H9 (cell line): ENCODE measurements at places on chromosomes 7 and 10. TPM values are rescaled to one million over a fixed set of nuclear protein-coding genes. Genes with fewer than 3 reads are reported as not detected.
A peak's percentile ranks its signal among the peaks of the same experiment; 100 is the strongest.

CLDN3 gene
- 16.5 and 16.9 TPM in 2 replicates for total RNA-seq

FXYD4 gene
- total RNA-seq = not detected in 2 replicates

ACBD7 gene
- 22.0 and 25.0 TPM in 2 replicates for total RNA-seq

SUPV3L1 gene
- 54.3 and 57.3 TPM in 2 replicates for total RNA-seq

CFAP70 gene
- total RNA-seq = 0.24 and 0.26 TPM in 2 replicates

TRIM50 gene
- not detected in 2 replicates for total RNA-seq

PROSER2 gene
- 10.6 and 13.7 TPM in 2 replicates for total RNA-seq

BICC1 gene
- 0.57 and 0.64 TPM in 2 replicates for total RNA-seq

CYP26C1 gene
- total RNA-seq = 0.42 and 0.79 TPM in 2 replicates

GRCh38 chr7:17564678-17565212, 266.3 kb downstream of the AHR start:
- DNase-seq = no peak
- no peak overlapping the region for H3K4me3 ChIP-seq
- no peak overlapping the region for H3K27ac ChIP-seq
- no peaks in the 10 kb centered on the region for H3K27me3 ChIP-seq

DNA sequence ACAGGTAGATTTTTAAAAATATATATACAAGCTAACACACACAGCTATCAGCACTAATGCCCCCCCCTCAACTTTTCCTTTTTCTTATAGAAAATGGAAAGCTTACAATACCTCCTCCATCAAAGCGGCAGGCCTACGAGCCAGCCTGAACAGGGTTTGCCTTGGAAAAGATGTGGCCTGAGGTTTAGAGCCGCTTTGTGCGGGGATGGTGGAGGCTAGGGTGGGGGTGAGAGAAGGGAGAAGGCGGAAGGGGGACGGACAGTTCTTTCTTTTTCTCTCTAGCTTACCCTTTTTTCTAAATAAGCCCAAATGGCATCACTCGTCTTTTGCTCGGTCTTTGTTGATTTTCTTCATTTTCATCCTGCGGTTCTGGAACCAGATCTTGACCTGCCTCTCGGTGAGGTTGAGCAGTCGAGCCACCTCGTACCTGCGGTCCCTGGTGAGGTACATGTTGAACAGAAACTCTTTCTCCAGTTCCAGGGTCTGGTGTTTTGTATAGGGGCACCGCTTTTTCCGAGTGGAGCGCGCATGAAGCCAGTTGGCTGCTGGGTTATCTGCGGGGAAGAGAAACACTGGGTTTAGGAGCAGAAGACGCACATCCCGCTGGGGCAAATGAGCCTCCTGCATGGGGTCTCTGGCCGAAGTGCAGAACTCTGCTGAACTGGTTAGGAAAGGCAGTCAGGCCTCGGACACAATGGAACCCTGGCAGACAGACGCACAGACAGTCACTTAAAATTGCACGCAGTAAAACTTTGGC, 1.9 kb downstream of the HOXA9 start:
- H3K27ac ChIP-seq = no peak overlapping the region
- no peaks in the 10 kb centered on the region for H3K4me1 ChIP-seq
- H3K27me3 ChIP-seq = peaks cover 97% of the 10 kb centered on the region
- H3K4me3 ChIP-seq = no peak overlapping the region
- DNase-seq = peak; percentile 27
- H3K36me3 ChIP-seq = no peaks in the 10 kb centered on the region

DNA sequence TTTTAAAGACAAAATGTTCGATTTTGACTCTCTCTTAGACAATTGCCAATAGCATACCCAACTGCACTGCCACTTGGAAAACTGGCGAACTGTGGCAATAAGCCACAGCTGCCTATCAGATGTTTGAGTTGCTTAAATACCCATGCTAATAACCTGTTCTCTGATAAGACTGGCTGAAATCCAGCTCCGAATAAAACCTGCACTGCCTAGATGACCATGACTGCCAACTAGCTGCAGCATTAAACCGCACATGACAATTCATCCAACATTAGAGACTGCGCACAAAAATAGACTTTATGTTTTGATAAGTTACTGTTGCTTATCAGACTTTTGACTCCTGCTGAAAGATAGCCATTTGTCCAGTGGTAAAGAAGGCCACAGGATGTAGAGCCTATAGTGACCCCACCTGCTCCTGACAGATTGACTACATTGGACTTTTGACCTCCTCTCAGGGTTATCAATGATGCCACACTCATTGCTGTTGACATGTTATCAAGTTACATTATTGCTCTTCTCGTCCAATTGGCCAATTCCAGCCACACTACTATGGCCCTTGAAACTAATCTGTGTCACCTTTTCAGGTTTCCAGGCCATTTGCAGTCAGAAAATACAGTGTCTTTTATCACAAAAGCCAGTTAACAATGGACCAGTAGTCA, 299.0 kb downstream of the HGF start:
- H3K4me3 ChIP-seq = no peak overlapping the region
- H3K27ac ChIP-seq = no peak overlapping the region
- no peak for DNase-seq
- H3K4me1 ChIP-seq = no peaks in the 10 kb centered on the region
- no peaks in the 10 kb centered on the region for H3K27me3 ChIP-seq

GRCh38 chr7:94396037-94396431, 1.3 kb downstream of the COL1A2 start:
- H3K4me3 ChIP-seq = peak overlapping the region; percentile 69
- H3K4me1 ChIP-seq = peaks cover 4% of the 10 kb centered on the region; the same call in 1 of the 2 replicates
- H3K36me3 ChIP-seq = peaks cover 20% of the 10 kb centered on the region
- H3K27me3 ChIP-seq = no peaks in the 10 kb centered on the region
- no peak overlapping the region for H3K27ac ChIP-seq

DNA sequence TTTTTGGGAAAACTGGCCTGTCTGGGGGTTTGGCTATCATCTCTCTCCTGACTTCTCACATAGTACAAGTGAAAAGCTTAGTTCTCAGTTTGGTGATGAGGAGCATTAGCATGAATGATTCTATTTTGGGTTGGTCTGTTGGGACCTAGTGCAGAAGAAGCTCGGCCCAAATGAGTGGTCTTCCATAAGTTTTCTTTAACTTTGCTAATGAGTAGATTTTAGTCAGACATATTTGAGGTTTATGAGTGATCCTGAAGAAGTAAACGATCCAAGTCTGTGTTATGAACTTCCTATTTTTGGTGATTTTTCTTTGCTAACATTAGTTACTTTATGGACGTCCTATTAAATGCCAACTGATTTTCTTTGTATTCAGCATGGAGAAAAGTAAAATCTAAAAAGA, 51.7 kb upstream of the CALD1 start:
- no peak overlapping the region for H3K27ac ChIP-seq
- H3K4me3 ChIP-seq = no peak overlapping the region
- H3K4me1 ChIP-seq = no peaks in the 10 kb centered on the region
- no peak for DNase-seq

- no peak overlapping the region for H3K27ac ChIP-seq
- no peak overlapping the region for H3K4me3 ChIP-seq
- no peaks in the 10 kb centered on the region for H3K4me1 ChIP-seq
- H3K36me3 ChIP-seq = peaks cover 2% of the 10 kb centered on the region; the same call in 1 of the 2 replicates
- peaks cover 3% of the 10 kb centered on the region; the same call in 1 of the 2 replicates for H3K27me3 ChIP-seq
- no peak for DNase-seq
Observed at GRCh38 chr7:73716318-73716890, 3.1 kb downstream of the STX1A start.

DNA sequence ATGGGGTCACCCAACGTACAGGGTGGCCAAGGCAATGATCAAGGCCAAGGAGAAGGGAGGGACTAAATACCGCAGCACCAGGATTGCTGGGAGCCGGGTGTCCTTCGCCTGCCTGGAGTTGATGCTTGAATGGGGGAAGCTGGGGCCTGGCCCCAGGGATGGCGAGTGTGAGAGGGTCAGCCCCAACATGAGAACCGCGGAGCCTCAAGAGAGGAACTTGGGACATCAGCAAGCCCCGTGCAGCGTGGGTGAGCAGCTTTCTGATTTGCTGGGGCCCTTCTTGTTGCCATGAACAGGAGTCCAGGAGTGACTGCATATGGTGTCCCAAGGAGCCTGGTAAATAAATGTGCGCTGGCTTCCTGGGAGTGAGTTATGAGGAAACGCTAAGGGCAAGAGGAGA, 72.8 kb upstream of the PITRM1 start:
- no peaks in the 10 kb centered on the region for H3K36me3 ChIP-seq
- H3K27ac ChIP-seq = no peak overlapping the region
- H3K4me3 ChIP-seq = no peak overlapping the region
- no peaks in the 10 kb centered on the region for H3K27me3 ChIP-seq
- DNase-seq = no peak

GRCh38 chr7:23598296-23598695, 1.1 kb downstream of the CCDC126 start:
- DNase-seq = no peak
- H3K27ac ChIP-seq = no peak overlapping the region
- H3K36me3 ChIP-seq = peaks cover 4% of the 10 kb centered on the region
- peak overlapping the region; percentile 87 for H3K4me3 ChIP-seq

- H3K27ac ChIP-seq = no peak overlapping the region
- no peaks in the 10 kb centered on the region for H3K4me1 ChIP-seq
- no peaks in the 10 kb centered on the region for H3K36me3 ChIP-seq
- DNase-seq = no peak
- H3K4me3 ChIP-seq = no peak overlapping the region
Observed at GRCh38 chr7:27203365-27203953, 3.6 kb upstream of the HOXA13 start.

DNA sequence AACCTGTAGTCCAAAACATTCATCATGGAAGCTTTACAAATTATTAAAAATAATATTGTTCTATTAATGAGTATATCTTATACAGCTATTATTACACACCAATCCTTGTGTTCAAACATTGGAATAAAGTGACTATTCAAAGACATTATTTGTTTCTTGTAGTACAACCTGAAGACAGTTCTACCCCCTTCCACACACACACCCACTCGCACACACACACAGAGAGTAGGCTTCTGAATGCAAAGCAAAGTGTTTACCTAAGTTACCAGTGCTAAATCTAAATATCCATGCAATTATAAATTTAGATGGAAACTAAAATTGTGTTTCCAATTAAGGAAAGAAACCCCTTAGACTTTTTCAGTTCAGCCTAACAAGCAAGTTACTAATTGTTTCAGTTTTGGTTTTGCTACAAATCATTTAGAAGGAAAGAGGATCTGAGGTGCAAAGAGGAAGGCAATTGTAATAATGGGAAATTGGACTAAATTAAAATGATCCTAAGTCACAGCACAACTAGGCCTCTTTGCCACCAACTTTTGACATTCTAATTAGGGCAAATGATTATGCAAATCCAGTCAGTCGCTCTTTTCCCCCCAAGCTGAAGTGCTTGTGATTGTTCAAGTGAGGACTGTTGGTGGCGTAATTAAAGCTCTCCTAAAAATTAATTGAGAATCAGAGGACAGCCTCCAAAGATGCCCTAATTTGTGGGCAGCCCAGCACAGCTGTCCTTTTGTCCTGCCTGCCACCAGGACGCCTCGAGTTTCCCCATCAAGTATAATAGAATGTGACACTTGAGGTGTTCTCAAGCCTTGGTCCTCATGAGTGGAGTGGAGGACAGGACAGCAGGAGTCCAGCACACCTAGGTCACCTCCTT, 19.9 kb upstream of the ATOH7 start:
- no peak for DNase-seq
- H3K4me1 ChIP-seq = peaks cover 3% of the 10 kb centered on the region
- no peaks in the 10 kb centered on the region for H3K36me3 ChIP-seq
- no peak overlapping the region for H3K4me3 ChIP-seq
- H3K27me3 ChIP-seq = no peaks in the 10 kb centered on the region
- H3K27ac ChIP-seq = no peak overlapping the region

DNA sequence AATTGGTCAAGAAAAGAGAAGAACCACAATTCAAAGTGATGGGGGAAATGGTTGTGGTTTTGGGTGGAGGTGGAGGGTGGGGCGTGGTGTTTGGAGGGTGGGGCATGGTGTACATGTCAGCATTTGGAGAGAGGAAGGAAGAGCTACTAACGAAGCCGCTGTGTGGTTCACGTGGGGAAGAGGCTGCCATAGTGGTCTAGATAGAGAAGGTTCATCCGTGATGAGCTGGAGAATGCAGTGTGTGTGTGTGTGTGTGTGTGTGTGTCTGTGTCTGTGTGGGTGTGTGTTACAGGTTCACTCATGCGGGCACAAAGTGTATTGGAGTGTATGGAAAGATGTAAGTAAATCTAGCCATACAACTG, 6.1 kb upstream of the VCL start:
- H3K4me1 ChIP-seq = no peaks in the 10 kb centered on the region
- H3K36me3 ChIP-seq = no peaks in the 10 kb centered on the region
- no peaks in the 10 kb centered on the region for H3K27me3 ChIP-seq
- H3K27ac ChIP-seq = no peak overlapping the region
- DNase-seq = no peak

DNA sequence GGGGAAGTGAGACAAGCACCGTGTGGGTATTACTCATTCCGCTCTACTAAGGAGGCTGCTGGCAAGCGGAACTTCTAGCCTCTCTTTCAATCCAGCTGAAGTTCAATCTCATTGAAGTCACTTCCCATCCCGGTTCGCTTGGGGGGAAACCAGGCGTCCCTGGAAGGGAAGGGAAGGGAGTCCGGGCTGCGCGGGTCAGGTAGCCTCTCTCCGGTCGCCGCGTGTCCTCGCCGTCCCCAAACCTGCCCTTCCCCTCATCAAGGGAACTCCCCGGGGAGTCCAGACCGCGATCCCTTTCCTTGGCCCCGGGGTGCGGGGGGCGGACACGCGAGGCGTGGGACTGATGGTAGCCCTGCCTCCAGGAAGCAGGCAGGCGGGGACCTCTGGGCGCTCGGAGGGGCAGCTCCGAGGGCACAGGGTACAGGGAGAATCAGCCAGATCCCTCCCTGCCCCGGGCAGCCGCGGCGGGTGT, 598 bp upstream of the ZEB1 start:
- H3K27ac ChIP-seq = no peak overlapping the region
- H3K36me3 ChIP-seq = no peaks in the 10 kb centered on the region
- peak; percentile 44 for DNase-seq
- peaks cover 23% of the 10 kb centered on the region for H3K27me3 ChIP-seq
- no peaks in the 10 kb centered on the region for H3K4me1 ChIP-seq

DNA sequence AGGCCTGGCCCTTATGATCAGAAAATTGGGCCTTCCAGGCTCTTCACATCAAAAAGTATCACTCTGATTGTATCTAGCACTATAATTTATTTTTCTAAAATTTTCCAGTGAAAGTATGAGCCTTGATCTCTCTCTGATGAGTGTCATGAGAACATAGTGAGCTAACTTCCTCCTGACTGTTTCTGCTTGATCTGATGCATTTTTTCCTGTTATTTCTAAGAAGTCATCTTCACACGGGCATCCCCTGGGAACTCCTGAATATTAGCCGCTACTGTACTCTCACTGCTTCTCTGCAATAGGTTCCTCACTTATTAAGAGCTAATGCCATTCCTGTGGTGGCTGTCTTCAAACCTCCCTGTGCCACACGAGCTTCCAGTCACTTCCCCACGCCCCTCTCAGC, 63.1 kb upstream of the ZPBP start:
- no peaks in the 10 kb centered on the region for H3K4me1 ChIP-seq
- no peak overlapping the region for H3K4me3 ChIP-seq
- H3K27me3 ChIP-seq = no peaks in the 10 kb centered on the region; the same call in 1 of the 2 replicates
- no peaks in the 10 kb centered on the region for H3K36me3 ChIP-seq

GRCh38 chr10:119908166-119908565, 15.6 kb downstream of the SEC23IP start:
- H3K27ac ChIP-seq = no peak overlapping the region
- H3K4me3 ChIP-seq = no peak overlapping the region
- no peak for DNase-seq
- peaks cover 28% of the 10 kb centered on the region; the same call in 2 of the 3 replicates for H3K36me3 ChIP-seq

- no peaks in the 10 kb centered on the region for H3K27me3 ChIP-seq
- no peak overlapping the region for H3K4me3 ChIP-seq
- no peak for DNase-seq
- H3K4me1 ChIP-seq = no peaks in the 10 kb centered on the region
- peaks cover 9% of the 10 kb centered on the region for H3K36me3 ChIP-seq
Observed at GRCh38 chr10:36650274-36650673, 475.1 kb upstream of the ANKRD30A start.

GRCh38 chr10:109115179-109115578, 808.1 kb downstream of the XPNPEP1 start:
- no peaks in the 10 kb centered on the region for H3K4me1 ChIP-seq
- no peak for DNase-seq
- no peak overlapping the region for H3K4me3 ChIP-seq
- peaks cover 7% of the 10 kb centered on the region; the same call in 2 of the 3 replicates for H3K36me3 ChIP-seq
- no peak overlapping the region for H3K27ac ChIP-seq
